ENCODE measurements at places on chromosomes 16 and 17.

GRCh38 chr16:8919089-8919933, 37.2 kb downstream of the LITAFD start:
- DNase-seq, result no peak

GRCh38 chr16:29940656-29941055, 14.6 kb upstream of the KCTD13 start:
- DNase-seq, result no peak

DNA sequence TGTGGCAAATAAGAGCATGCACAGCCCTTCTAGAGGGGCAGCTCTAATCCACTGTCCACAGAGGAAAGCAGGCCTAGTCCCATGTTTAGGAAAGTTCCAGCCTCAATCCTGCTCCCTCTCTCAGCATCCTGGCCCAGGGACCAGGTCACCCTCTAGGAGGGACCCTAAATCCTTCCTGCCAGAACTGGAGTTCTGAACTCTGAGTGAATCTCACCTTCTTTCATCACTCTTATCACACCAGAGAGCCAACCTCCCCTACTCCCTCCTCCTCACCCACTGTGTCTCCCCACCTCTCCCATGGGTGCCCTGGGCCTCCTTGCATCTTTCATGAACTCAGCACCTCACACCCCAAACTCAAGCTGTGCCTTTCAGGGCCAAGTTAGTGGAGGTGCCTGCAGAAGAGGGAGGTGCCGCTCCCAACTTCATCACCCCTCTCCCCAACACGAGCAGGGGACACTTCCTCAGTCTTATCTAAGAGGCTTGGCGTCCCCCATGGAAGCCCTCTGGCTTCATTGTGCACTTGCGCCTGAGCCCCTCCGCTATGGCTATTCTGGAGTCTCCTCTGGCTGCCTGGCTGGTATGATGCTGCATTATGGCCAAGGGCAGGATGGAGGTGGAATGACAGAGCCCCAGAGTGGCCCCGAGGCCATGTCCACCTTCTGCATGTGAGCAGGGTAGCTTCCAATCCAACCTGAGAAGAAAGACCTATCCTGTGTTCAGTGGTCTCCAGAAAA, 31.7 kb downstream of the PIK3R6 start:
- DNase-seq, result peak; percentile 63

- no peak for DNase-seq
Measured at GRCh38 chr16:4433228-4433627, 7.6 kb downstream of the DNAJA3 start.

DNA sequence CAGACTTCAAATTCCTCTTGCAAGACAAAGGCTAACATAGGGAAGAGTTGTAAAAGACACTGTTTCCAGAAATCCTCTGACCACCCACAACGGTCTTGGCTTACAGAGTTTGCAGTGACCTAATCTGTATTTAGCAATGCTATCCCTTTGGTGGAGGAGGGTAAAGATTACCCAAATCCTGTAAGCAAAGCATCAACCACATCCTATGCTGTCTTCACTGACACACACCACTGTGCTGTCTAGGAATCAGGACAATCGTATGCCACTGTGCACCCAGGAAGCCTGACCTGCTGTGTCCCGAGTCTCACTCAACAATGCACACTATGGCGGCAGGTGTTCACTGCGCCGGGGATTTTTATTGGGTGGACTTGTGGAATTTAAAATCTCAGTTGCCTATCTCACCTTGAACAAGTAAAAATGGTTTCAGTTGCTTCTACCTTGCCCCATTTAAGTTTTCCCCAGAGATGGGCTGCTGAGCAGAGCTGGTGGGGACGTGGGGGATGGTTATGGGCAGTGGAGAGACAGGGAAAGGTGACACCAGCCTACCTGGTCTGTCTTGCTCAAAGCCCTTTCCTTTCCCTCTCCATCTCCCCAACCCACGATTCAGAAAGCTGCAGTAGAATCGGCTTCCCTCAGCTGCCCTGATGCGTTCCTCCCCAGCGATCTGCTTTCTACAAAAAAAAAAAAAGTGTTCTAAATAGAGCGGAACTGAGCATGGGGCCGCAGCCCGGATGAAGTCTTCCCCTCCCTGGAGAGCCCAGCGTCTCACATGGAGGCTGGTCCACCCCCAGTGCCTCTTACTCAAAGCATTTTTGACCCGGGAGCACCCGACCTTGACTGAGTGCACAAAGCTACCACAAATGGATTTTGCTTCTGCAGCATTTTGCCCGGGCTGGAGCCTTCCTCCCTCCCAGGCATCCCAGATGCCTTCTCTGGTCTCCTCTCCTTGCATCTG, 271.5 kb downstream of the SOX9 start:
- no peak for DNase-seq

GRCh38 chr16:15434425-15435215, at the start of gene BMERB1:
Gene BMERB1 (plus strand): TSS chr16:15434588. CDS start chr16:15434654, 66 bp downstream.
- peak; percentile 84 for DNase-seq

- no peak for DNase-seq
Measured at GRCh38 chr17:36072431-36073121, 8.5 kb downstream of the CCL18 start.

DNA sequence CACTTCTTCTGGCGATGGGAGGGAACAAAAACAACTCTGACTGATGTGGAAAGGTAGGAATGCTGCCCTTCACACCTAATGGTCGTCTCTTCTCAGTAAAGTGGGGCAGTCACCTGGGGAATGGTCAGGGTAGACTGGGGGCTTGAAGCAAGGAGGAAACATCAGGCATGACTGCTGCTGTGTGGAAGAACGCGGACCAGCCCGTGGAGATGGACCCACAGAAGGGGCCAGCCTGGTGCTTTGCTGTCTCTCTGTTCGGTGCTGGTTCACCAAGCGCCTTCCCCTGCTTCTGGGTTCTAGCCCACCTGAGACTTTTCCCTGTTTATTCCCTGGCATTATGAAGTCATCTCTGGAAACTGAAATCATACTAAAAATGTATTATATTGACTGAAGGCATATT, 96.2 kb upstream of the DNAH17 start:
- DNase-seq, result peak; percentile 45

DNA sequence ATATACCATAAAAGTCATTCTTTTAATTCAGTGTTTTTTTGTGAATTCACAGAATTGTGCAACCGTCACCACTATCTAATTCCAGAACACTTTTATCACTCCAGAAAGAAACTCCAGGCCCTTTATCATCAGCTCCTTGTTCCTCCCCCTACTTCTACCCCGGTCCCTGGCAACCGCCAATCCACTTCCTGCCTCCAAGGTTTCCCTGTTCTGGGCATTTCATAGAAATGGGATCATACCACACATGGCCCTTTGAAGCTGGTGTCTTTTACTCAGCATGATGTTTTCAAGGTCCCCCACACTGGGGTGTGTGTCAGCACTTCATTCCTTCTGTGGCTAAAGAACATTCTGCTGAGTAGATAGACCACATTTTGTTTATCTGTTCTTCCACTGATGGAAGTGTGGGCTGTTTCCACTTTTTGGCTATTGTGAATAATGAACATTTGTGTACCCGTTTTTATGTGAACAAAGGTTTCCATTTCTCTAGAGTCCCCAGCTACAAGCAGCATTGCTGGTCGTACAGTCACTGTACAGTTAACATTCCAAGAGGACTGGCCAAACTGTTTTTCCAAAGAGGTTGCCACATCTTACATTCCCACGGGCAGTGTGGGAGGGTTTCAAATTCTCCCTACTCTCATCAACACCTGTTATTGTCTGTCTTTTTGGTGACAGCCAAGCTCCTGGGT, 75.8 kb upstream of the ZNF469 start:
- DNase-seq, result no peak

- DNase-seq, result no peak
Measured at GRCh38 chr17:60577147-60577915, 22.7 kb upstream of the PPM1D start.
